Left lung (tissue), 14 donors: ENCODE measurements at places on chromosomes 2 and 18. TPM values are rescaled to one million over a fixed set of nuclear protein-coding genes. Genes with fewer than 3 reads are reported as not detected.

Gene RAX
- total RNA-seq: not detected

Gene PPP1R1C
- total RNA-seq: 0.79 TPM

Gene ACOXL
- 30.3 TPM for total RNA-seq

Gene DNAJB2
- total RNA-seq: 97.4 TPM

- H3K27me3 ChIP-seq: no peaks in the 10 kb centered on the region
- DNase-seq: no peak
- H3K27ac ChIP-seq: no peak overlapping the region
- no peaks in the 10 kb centered on the region for H3K4me1 ChIP-seq
- H3K4me3 ChIP-seq: no peak overlapping the region
Measured at GRCh38 chr2:149513461-149513860, 74.1 kb downstream of the MMADHC start.

- no peak overlapping the region for H3K4me3 ChIP-seq
- H3K36me3 ChIP-seq: no peaks in the 10 kb centered on the region
- no peaks in the 10 kb centered on the region for H3K4me1 ChIP-seq
- no peak overlapping the region for H3K27ac ChIP-seq
- no peaks in the 10 kb centered on the region for H3K27me3 ChIP-seq
Measured at GRCh38 chr2:26317377-26318105, 28.4 kb upstream of the SELENOI start.

GRCh38 chr2:208179028-208179609 lies 10.7 kb downstream of the C2orf80 start:
- peaks cover 20% of the 10 kb centered on the region for H3K4me1 ChIP-seq
- H3K4me3 ChIP-seq: no peak overlapping the region
- H3K27me3 ChIP-seq: no peaks in the 10 kb centered on the region
- H3K27ac ChIP-seq: no peak overlapping the region
- DNase-seq: peak; percentile 30
- no peaks in the 10 kb centered on the region for H3K36me3 ChIP-seq

GRCh38 chr2:71534826-71535225 lies 81.5 kb downstream of the DYSF start:
- H3K27ac ChIP-seq: no peak overlapping the region
- no peak for DNase-seq
- peaks cover 59% of the 10 kb centered on the region for H3K36me3 ChIP-seq
- H3K4me3 ChIP-seq: no peak overlapping the region

- no peak overlapping the region for H3K4me3 ChIP-seq
- H3K4me1 ChIP-seq: peaks cover 4% of the 10 kb centered on the region
- no peak overlapping the region for H3K27ac ChIP-seq
- H3K27me3 ChIP-seq: no peaks in the 10 kb centered on the region
- no peak for DNase-seq
Measured at GRCh38 chr2:148044322-148044721, 23.4 kb downstream of the MBD5 start.

DNA sequence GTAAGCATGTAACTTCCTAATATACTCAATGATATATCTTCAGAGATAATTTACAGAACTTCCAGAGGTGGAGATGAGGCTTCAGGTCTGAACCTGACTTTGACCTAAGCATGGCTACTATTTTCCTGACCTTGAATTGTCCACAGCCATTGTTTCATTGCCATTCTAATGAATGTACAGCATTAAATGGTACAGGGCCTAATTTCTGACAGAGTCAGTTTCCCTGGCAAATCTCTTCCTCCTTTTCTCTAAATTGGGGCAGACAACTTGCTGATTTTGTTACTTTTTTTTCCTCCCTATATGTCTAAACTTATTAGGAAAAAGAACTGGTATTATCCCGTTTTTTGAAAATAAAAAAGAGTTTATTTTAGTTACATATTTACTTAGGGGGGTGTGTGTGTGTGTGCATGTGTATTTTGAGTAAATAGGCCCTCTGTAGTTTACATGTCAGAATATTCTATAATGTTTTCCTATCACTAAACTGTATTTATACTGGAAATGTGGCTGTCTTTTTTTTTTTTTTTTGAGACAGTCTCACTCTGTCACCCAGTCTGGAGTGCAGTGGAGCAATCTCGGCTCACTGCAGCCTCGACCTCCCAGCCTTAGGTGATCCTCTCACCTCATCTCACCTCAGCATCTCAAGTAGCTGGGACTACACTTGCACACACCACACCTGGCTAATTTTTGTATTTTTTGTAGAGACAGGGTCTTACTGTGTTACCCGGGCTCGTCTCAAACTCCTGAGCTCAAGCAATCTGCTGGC lies 43.3 kb upstream of the SCN9A start:
- no peaks in the 10 kb centered on the region for H3K27me3 ChIP-seq
- no peak for DNase-seq
- H3K4me3 ChIP-seq: no peak overlapping the region
- H3K27ac ChIP-seq: no peak overlapping the region

DNA sequence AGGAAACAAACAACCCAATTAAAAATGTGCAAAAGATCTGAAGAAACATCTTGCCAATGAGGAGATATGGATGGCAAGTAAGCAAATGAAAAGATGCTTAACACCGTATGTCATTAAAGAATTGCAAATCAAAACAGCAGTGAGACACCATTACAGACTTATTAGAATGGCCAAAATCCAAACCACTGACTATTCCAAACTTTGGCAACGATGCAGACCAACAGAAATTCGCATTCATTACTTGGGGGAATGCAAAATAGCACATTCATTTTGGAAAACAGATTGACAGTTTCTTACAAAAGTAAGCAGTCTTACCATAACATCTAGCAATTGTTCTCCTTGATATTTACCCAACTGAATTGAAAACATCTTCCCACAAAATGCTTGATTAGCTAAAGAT lies 1118.7 kb downstream of the SUCLG1 start:
- no peaks in the 10 kb centered on the region for H3K27me3 ChIP-seq
- no peak for DNase-seq
- H3K4me1 ChIP-seq: no peaks in the 10 kb centered on the region

DNA sequence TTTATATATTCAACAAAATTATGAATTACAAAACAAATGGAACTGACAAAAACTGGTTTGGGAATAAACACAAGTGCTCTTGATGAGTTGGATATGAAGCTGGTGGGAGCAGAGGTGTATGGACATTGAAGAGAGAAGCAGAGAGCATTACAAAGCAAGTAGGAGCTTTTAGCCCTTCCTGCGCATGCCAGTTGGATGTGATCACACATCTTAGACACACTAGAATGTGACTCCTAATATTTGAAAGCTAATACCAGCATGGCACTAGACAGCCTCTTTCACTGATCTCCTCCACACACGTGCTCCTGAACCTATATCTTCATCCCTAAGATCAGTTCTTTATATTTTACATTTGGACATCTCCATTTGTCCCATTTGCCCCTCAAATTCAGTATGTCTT lies 298.1 kb downstream of the MTX2 start:
- H3K36me3 ChIP-seq: no peaks in the 10 kb centered on the region
- H3K4me3 ChIP-seq: no peak overlapping the region
- no peak for DNase-seq
- H3K4me1 ChIP-seq: no peaks in the 10 kb centered on the region

DNA sequence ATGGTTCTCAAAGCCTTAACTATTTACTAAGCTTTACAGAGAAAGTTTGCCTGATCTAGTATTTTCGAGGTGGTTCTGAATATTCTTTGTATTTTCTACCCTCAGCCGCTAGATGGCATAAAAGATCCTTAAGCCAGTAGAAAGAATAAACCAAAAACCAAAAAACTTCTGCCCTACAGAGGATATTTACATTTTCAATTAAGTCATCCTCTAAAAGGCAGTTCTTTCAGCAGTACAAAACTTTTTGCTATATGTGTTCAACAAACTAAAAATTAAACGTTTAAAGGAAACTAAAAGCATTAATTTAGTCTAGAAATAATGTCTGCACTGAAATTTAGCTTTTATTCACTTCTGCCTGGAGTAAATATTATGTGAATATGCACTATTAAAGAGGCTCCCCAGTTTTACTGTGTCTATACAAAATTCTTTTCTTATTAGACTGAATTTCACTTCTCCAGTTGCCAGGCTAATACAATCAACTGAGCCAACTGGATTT lies 297.5 kb downstream of the PIEZO2 start:
- H3K4me3 ChIP-seq: no peak overlapping the region
- no peaks in the 10 kb centered on the region for H3K36me3 ChIP-seq
- H3K27ac ChIP-seq: no peak overlapping the region
- peak; percentile 61 for DNase-seq
- no peaks in the 10 kb centered on the region for H3K27me3 ChIP-seq
- H3K4me1 ChIP-seq: no peaks in the 10 kb centered on the region

DNA sequence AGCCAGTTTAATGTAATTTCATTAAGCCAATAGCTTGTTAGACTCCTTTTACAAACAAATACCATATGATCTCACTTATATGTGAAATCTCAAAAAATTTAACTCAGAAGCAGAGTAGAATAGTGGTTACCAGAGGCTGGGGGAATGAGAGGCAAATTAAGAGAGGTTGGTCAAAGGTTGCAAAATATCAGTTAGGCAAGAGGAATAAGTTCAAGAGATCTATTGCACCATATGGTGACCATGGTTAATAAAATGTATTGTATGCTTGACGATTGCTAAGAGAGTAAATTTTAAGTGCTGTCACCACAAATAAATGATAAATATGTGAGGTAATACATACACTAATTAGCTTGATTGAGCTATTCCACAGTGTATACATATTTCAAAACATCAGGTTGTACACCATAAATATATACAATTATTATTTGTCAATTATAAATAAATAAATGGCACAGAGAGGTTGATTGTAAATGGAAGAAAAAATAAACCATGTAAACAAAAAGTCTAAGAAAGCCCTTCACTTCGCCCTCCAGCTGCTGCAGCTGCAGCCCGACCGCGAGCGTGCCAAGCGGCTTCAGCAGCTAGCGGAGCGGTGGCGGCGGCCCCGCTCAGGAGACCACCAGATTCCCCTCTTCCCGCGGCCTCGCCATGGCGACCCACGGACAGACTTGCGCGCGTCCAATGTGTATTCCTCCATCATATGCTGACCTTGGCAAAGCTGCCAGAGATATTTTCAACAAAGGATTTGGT lies 23.0 kb upstream of the ACTR2 start:
- no peaks in the 10 kb centered on the region for H3K27me3 ChIP-seq
- H3K36me3 ChIP-seq: no peaks in the 10 kb centered on the region
- H3K4me1 ChIP-seq: no peaks in the 10 kb centered on the region
- no peak overlapping the region for H3K27ac ChIP-seq
- DNase-seq: no peak
- H3K4me3 ChIP-seq: no peak overlapping the region

DNA sequence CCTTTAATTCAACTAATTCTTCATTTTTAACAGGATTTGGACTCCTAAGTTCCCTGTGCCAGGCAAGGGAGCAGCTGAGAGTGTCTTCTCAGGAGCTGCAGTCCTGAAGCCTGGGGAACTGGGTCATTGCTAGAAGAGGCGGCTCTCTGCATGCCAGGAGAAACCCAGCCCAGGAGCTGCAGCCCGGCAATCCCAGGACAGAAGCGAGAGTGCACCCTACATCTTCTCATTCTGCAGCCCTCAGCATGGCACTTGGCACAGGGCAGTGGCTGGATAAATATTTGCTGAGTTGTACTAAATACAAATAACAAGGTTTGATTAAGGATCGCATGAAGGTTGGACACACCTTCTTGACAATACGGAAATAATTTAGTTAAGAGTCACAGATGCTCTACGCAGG lies 244.9 kb upstream of the PXDN start:
- H3K4me3 ChIP-seq: no peak overlapping the region
- H3K27me3 ChIP-seq: no peaks in the 10 kb centered on the region
- no peak overlapping the region for H3K27ac ChIP-seq
- no peaks in the 10 kb centered on the region for H3K4me1 ChIP-seq
- DNase-seq: no peak

GRCh38 chr2:23926290-23926749 lies 603 bp downstream of the ATAD2B start:
- H3K4me1 ChIP-seq: peaks cover 59% of the 10 kb centered on the region
- peak overlapping the region; percentile 99 for H3K27ac ChIP-seq
- peak overlapping the region; percentile 91 for H3K4me3 ChIP-seq

DNA sequence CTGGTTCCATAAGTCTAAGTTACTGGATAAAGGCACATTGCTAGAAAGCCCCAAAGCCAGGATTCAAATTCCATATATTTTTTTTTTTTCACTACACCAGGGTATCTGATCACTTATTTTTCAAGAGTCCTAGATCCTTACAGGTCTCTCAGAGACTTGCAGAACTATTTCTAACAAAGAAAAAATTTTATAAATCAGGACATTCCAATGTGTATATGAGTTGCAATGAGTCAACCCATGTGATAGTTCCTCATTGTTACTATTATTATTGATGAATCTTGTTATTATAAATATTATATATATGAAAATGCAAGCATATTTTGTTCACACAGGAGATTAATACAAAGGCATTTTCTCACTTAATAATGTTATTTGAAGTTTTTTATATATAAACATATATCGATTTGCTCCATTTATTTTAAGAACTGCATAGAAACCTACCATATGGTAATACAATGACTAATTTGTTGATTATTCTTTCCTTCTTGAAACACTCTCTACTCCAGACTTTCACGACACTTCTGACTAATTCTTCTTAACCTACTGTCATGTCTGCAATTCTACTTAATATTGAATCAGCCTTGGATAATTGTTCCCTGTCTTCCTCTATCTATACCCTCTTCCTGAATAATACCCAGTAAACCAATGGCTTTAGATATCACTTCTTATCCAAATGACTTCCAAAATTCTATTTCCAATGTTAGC lies 968.4 kb upstream of the NRXN1 start:
- H3K27me3 ChIP-seq: no peaks in the 10 kb centered on the region
- no peak overlapping the region for H3K4me3 ChIP-seq
- H3K36me3 ChIP-seq: no peaks in the 10 kb centered on the region
- DNase-seq: no peak
- H3K27ac ChIP-seq: no peak overlapping the region

- H3K36me3 ChIP-seq: no peaks in the 10 kb centered on the region
- no peaks in the 10 kb centered on the region for H3K4me1 ChIP-seq
- H3K27me3 ChIP-seq: peaks cover 21% of the 10 kb centered on the region
- DNase-seq: no peak
- H3K27ac ChIP-seq: no peak overlapping the region
Measured at GRCh38 chr2:10490806-10491291, 42.7 kb upstream of the ODC1 start.

GRCh38 chr2:224709301-224709700 lies 6.9 kb downstream of the CCDC195 start:
- H3K27me3 ChIP-seq: no peaks in the 10 kb centered on the region
- no peaks in the 10 kb centered on the region for H3K36me3 ChIP-seq
